Stimulated activated CD4-positive, alpha-beta T cell treated with anti-CD3 and anti-CD28 coated beads, Interleukin-1b, Interleukin-23, amount 100 ng/mL, for 4 hours (primary cell): ENCODE measurements at places on chromosomes 7 and 10.

- DNase-seq: no peak
Measured at GRCh38 chr7:223118-223800, 30.9 kb downstream of the FAM20C start.

- DNase-seq: no peak
Measured at GRCh38 chr10:54985732-54986131, 184.7 kb upstream of the PCDH15 start.

GRCh38 chr10:110872984-110873923 is 1.5 kb downstream of the PDCD4 start:
- DNase-seq: no peak

- DNase-seq: no peak
Measured at GRCh38 chr10:69473304-69473990, 22.2 kb downstream of the TSPAN15 start.

DNA sequence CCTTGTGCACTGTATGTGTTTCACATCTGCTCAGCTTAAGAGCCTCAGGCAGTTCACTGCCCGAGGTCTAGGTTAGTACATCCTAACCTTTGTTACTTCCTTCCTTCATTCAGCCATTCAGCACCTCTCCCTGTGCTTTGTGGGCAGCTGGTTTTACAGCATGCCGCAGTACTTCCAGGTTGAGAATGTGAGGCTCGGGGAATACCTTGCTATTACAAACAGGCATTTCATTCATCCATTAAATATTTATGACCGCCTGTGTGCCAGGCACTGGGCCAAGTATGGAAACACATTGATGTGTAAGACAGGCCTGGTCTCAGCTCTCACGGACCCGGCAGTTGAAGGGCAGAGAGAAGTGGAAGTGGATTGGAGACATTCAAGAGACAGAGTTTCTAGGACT is 82.4 kb downstream of the SHH start:
- no peak for DNase-seq

- no peak for DNase-seq
Measured at GRCh38 chr7:127838816-127839415, 186.9 kb downstream of the SND1 start.

GRCh38 chr10:101656890-101657289 is 38.1 kb downstream of the FBXW4 start:
- no peak for DNase-seq

GRCh38 chr10:8873310-8873709 is 818.8 kb downstream of the GATA3 start:
- no peak for DNase-seq

- DNase-seq: no peak
Measured at GRCh38 chr7:15557186-15557585, 4.6 kb downstream of the AGMO start.

- DNase-seq: peak; percentile 45
Measured at GRCh38 chr7:138875794-138876193, 77.8 kb upstream of the ATP6V0A4 start.
